ENCODE measurements at places on chromosomes 6 and 20.

- peak; percentile 44 for DNase-seq
Observed at GRCh38 chr20:35216541-35216940, 9.9 kb upstream of the MMP24 start.

GRCh38 chr6:125066964-125067363, 86.6 kb upstream of the TPD52L1 start:
- DNase-seq: peak; percentile 89

GRCh38 chr6:44190715-44191114, 26.0 kb upstream of the MYMX start:
- peak; percentile 71 for DNase-seq

- DNase-seq: peak; percentile 76
Observed at GRCh38 chr6:159695984-159696383, 2.9 kb upstream of the SOD2 start.

DNA sequence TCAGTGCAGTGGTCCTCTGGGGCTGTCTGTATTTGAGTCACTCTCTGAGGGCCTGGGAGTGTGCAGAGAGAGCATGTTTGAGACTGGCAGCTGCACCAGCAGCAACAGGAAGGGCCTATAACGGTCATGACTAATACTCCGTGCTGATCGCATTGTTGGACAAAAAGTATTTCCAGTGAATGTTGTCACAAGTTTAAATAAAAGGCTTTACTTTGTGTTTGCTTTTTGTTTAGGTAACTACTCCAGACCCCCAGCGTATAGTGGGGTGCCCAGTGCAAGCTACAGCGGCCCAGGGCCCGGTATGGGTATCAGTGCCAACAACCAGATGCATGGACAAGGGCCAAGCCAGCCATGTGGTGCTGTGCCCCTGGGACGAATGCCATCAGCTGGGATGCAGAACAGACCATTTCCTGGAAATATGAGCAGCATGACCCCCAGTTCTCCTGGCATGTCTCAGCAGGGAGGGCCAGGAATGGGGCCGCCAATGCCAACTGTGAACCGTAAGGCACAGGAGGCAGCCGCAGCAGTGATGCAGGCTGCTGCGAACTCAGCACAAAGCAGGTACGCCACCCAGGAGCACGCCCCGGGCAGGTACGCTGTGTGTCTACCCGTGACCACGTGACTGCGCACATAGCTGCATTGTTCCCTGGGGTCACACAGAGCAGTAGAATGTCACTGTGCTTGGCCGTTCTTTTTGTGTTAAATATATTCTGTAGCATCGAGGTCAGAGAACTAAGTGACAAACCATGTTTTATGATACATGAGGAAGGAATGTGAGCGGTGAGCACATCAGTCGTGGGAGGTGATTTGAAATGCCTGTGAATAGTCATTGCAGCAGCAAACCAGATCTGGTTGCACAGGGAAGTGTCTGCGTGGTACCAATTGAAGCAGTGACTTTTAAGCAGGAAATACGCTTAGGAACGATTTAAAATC, 174.7 kb downstream of the TMEM242 start:
- DNase-seq: peak; percentile 95

GRCh38 chr20:48826883-48827771, 672 bp downstream of the PREX1 start:
- DNase-seq: no peak

DNA sequence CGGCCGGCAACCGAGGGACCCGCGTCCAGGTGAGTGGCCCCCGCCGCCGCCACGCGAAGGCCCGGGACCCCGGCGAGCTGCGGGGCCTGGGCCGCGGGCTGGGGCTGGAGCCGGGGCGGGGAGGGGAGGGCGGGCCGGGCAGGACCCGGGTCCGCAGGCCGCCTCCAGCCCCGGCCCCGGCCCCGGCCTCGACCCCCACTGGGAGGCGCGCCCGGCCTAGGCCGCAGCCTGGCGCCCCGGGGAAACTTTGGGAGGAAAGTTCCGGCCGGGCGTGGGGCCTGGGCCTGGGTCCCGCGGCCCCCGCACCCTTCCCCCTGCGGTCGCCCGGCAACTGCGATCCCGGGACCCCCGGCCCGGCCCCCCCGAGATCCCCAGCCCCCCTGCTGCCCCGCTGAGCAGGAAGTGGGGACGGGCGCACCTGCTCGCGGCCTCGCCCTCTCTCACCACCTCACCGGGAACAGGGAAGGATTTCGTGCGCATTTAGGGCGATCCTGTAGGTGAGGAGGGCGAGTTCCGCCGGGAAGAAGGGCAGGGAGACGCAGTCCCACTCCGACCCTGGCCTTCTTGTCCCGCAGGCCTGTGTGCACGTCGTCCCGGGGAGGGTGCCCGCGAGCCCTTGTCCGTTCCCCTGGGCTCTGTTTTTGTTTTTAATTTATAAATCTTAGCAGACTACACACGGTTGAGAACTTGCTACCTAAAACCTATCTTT, 402 bp downstream of the OSBPL2 start:
- no peak for DNase-seq
